ENCODE measurements at places on chromosomes 7 and 10. TPM values are rescaled to one million over a fixed set of nuclear protein-coding genes. Genes with fewer than 3 reads are reported as not detected.

PGAM2 gene
- not detected for polyA plus RNA-seq

NXPH1 gene
- not detected for polyA plus RNA-seq

UTF1 gene
- not detected for polyA plus RNA-seq

CNPY1 gene
- polyA plus RNA-seq = not detected

DNA sequence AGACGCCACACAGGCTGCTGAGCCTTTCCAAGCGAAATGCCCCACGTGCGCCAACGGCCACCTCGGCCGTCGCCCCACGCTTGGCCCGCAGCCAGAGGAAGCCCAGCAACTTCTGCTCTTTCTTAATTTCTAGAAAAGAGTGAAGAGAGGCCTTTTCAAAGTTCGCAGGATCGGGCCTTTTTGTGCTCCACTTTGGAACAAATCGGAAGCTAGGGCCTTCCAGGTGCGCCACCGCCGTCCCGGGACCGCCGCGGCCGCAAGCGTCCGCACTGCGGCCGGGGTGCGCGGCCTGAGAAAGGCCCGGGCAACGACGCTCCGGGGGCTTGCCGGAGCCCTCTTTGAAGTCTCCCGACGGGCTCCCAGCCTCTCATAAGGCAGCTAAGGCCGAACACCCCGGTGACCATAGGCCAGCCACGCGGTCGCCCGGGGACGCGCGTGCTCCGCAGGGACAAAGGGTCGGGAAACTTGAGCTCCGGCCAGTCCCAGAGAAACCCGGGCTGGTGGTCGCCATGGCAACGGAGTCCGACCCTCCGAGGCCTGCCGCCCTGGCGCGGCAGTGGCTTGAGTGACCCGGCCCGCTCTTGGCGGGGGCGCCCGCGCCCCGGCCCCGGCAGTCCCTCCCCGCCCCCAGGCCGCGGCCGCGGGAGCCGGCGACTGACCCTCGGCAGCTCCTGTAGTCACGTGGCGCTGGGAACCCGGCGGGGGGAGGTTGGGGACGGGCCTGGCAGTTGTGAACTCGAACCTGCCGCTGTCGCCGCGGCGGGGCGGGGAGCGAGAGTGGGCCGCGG, at the start of gene REPIN1:
REPIN1 (plus strand) TSS at position 727 of the 788 bp plus-strand sequence. CDS start 890 bp downstream, outside the sequence.
- peaks cover 16% of the 10 kb centered on the region for H3K27me3 ChIP-seq
- no peaks in the 10 kb centered on the region for H3K36me3 ChIP-seq
- H3K27ac ChIP-seq = peak within 1 kb of the TSS; percentile 96
- DNase-seq = peak; percentile 83
- peak within 1 kb of the TSS; percentile 95 for H3K4me3 ChIP-seq

DNA sequence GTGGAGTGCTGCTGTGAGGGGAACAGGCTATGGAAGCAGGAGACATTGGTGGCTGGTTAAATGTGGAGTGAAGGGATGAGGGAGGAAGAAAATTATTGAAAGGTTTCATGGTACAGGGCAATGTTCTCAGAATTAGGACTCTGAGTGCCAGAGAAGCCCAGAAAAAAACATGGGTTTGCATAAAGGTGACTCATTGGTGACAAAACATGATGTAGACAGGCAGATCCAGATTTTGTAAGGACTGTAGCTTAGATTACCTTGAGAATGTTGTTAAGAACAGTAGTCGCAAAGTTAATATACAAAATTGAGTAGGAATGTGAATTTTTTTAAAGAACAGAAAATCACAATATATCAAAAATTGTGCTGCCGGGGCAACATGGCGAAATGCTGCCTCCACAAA, 134.9 kb upstream of the ZNF438 start:
- H3K36me3 ChIP-seq = no peaks in the 10 kb centered on the region
- peaks cover 2% of the 10 kb centered on the region for H3K27me3 ChIP-seq
- no peak for DNase-seq
- no peak overlapping the region for H3K4me3 ChIP-seq
- H3K27ac ChIP-seq = no peak overlapping the region

DNA sequence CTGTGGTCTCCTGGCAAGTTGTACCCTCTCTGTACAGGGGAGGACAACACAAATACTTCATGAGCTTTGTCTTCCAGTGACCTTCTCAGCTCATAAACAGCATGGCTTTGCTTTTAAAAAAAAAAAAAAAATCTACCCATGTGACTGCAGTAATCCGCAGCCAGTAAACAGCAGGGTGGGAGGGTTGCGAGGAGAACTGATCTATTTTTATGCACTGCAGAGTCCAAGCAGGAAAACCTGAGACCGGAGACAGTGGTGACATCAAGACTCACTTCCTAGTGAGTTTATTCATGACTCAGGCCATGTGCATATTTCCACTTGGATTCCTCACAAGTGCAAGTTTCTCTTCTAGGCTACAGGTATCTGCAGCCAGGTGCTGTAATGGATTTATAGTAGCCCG, 127.9 kb downstream of the NRF1 start:
- H3K4me3 ChIP-seq = no peak overlapping the region
- H3K27me3 ChIP-seq = peaks cover 4% of the 10 kb centered on the region
- no peak for DNase-seq
- no peak overlapping the region for H3K27ac ChIP-seq
- peaks cover 6% of the 10 kb centered on the region for H3K36me3 ChIP-seq

- no peak overlapping the region for H3K4me3 ChIP-seq
- H3K27ac ChIP-seq = no peak overlapping the region
- no peaks in the 10 kb centered on the region for H3K4me1 ChIP-seq
- DNase-seq = no peak
- H3K36me3 ChIP-seq = no peaks in the 10 kb centered on the region
These were observed 487.0 kb downstream of the SORCS3 start for GRCh38 chr10:105128111-105128510.

DNA sequence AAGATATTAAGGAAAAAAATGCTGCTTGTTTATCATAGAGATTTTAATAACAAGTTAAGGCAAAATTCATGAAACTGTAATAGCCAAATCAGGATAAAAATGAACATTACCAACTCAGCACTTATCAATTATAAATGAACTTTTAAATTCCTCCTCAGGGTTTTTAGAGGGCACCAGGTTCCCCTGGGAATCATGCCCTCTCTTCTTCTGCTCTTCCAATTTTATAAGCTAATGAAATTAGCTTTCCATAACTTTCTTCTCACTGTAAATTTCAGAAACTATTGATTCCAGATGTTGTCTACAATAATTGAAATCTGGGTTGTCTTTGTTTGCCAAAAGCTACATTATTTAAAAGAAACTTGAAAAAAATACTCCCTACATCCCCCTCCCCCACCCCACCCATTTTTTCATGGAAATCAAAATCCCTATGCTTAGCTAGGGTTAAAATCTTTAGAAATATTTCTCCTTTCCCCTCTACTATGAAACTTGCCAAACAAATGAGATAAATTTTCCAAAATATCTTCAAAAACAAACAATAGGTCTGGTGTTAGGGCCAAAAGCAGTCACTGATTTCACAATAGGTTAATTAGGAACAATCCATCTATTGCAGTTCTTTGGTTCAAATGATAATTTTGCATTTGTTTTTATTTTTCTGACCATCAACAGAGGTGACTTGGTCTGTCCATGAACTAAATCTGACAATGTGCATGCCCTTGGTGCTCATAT, 187.7 kb downstream of the DOCK4 start:
- H3K4me1 ChIP-seq = no peaks in the 10 kb centered on the region
- H3K4me3 ChIP-seq = no peak overlapping the region
- DNase-seq = no peak

- peaks cover 4% of the 10 kb centered on the region for H3K36me3 ChIP-seq
- H3K4me3 ChIP-seq = no peak overlapping the region
- DNase-seq = no peak
- H3K27ac ChIP-seq = no peak overlapping the region
- H3K4me1 ChIP-seq = peaks cover 64% of the 10 kb centered on the region
These were observed 114.1 kb downstream of the HIPK2 start for GRCh38 chr7:139663608-139664177.
